Fibroblast of lung (primary cell): ENCODE measurements at places on chromosomes 7 and 10.

DNA sequence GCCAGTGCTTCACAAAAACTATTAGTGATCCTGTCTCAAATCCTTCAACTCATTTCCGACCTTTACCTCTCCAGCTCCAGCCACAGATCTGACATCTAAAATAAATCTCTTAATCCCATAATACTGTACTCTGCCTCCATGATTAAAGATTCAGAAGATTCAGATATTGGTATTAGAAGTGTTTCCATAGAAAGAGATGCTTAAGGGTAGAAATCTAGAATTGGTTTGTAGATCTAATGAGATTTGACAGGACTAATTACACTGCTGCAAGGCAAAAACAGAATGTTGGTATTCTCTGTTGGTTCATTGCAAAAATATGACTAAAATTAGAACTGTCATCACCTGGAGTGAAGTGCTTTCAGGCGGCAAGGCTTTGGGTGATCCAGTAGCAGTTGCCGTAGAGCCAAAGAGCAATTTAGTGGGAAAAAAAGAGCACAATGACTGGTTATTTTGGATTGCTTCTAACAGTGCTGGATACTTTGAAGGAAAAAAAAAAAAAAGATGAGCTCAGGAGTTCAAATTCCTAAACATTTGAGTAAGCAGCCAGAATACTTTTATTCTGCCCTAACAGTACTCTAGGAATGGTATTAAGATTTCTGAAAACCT, 940.1 kb upstream of the SORCS1 start:
- H3K27me3 ChIP-seq, result no peaks in the 10 kb centered on the region
- DNase-seq, result no peak
- no peaks in the 10 kb centered on the region for H3K36me3 ChIP-seq

DNA sequence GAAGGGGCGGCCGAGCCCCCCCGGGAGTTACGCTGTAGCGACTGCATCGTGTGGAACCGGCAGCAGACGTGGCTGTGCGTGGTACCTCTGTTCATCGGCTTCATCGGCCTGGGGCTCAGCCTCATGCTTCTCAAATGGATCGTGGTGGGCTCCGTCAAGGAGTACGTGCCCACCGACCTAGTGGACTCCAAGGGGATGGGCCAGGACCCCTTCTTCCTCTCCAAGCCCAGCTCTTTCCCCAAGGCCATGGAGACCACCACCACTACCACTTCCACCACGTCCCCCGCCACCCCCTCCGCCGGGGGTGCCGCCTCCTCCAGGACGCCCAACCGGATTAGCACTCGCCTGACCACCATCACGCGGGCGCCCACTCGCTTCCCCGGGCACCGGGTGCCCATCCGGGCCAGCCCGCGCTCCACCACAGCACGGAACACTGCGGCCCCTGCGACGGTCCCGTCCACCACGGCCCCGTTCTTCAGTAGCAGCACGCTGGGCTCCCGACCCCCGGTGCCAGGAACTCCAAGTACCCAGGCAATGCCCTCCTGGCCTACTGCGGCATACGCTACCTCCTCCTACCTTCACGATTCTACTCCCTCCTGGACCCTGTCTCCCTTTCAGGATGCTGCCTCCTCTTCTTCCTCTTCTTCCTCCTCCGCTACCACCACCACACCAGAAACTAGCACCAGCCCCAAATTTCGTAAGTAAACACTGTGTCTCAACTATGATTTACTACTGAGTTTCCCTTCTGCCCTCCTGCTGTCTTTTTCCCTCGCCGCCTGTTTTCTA, 666 bp downstream of the NRG3 start:
- no peak overlapping the region for H3K4me3 ChIP-seq
- H3K4me1 ChIP-seq, result no peaks in the 10 kb centered on the region
- H3K36me3 ChIP-seq, result no peaks in the 10 kb centered on the region

- H3K36me3 ChIP-seq, result no peaks in the 10 kb centered on the region
- H3K4me1 ChIP-seq, result no peaks in the 10 kb centered on the region
- peak; percentile 50 for DNase-seq
- H3K27me3 ChIP-seq, result no peaks in the 10 kb centered on the region
Observed at GRCh38 chr7:88312061-88312663, 5.5 kb upstream of the STEAP4 start.

DNA sequence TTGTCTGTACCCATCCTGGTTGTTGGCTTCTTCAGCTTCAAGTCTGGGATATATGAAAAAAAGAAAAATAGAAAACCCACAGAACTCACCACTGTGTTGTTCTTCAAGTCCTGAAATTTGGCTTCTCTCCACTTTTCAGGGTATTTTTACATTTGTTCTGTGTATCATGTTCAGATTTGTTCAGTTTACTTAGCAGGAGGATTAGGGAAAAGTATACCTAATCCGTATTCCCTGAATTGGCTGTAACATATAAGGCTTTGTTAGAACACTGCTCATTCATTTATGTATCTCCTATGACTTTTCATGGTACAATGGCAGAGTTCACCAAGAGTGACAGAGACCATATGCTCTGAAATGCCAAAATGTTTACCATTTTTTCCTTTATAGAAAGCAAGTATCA, 146.9 kb downstream of the PTN start:
- no peak for DNase-seq
- no peak overlapping the region for H3K4me3 ChIP-seq
- no peaks in the 10 kb centered on the region for H3K4me1 ChIP-seq
- H3K36me3 ChIP-seq, result no peaks in the 10 kb centered on the region

- H3K36me3 ChIP-seq, result peaks cover 8% of the 10 kb centered on the region
- H3K4me1 ChIP-seq, result peaks cover 2% of the 10 kb centered on the region
- H3K4me3 ChIP-seq, result peak overlapping the region; percentile 90
- peak overlapping the region; percentile 89 for H3K27ac ChIP-seq
- no peaks in the 10 kb centered on the region for H3K27me3 ChIP-seq
- no peak for DNase-seq
Observed at GRCh38 chr7:25124465-25125136, 459 bp downstream of the CYCS start.

- H3K4me3 ChIP-seq, result no peak overlapping the region
- H3K36me3 ChIP-seq, result no peaks in the 10 kb centered on the region
- no peak for DNase-seq
- no peaks in the 10 kb centered on the region for H3K4me1 ChIP-seq
Observed at GRCh38 chr7:116679500-116679899, 7.5 kb downstream of the MET start.

- no peak overlapping the region for H3K4me3 ChIP-seq
- no peaks in the 10 kb centered on the region for H3K27me3 ChIP-seq
- H3K36me3 ChIP-seq, result no peaks in the 10 kb centered on the region
- no peaks in the 10 kb centered on the region for H3K4me1 ChIP-seq
- no peak overlapping the region for H3K27ac ChIP-seq
Observed at GRCh38 chr10:61804414-61804813, 97.1 kb upstream of the ARID5B start.

- peaks cover 23% of the 10 kb centered on the region for H3K4me1 ChIP-seq
- no peak overlapping the region for H3K4me3 ChIP-seq
- no peaks in the 10 kb centered on the region for H3K36me3 ChIP-seq
- DNase-seq, result peak; percentile 31
- peak overlapping the region; percentile 95 for H3K27ac ChIP-seq
- H3K27me3 ChIP-seq, result no peaks in the 10 kb centered on the region
Observed at GRCh38 chr10:3803927-3804741, 19.1 kb upstream of the KLF6 start.

- no peak for DNase-seq
- no peak overlapping the region for H3K27ac ChIP-seq
Observed at GRCh38 chr7:135584362-135585353, 26.9 kb downstream of the NUP205 start.

GRCh38 chr7:139821349-139822105, 7.5 kb upstream of the TBXAS1 start:
- H3K27ac ChIP-seq, result no peak overlapping the region
- DNase-seq, result no peak
- no peaks in the 10 kb centered on the region for H3K36me3 ChIP-seq
- peaks cover 7% of the 10 kb centered on the region for H3K27me3 ChIP-seq
- H3K4me1 ChIP-seq, result peaks cover 7% of the 10 kb centered on the region

GRCh38 chr7:140585333-140585732, 55.3 kb downstream of the DENND2A start:
- DNase-seq, result no peak
- H3K4me1 ChIP-seq, result no peaks in the 10 kb centered on the region
- no peaks in the 10 kb centered on the region for H3K27me3 ChIP-seq
- peaks cover 6% of the 10 kb centered on the region for H3K36me3 ChIP-seq

GRCh38 chr7:106655703-106656498, 5.1 kb downstream of the CCDC71L start:
- H3K4me3 ChIP-seq, result no peak overlapping the region
- DNase-seq, result no peak
- H3K27ac ChIP-seq, result no peak overlapping the region
- no peaks in the 10 kb centered on the region for H3K36me3 ChIP-seq

DNA sequence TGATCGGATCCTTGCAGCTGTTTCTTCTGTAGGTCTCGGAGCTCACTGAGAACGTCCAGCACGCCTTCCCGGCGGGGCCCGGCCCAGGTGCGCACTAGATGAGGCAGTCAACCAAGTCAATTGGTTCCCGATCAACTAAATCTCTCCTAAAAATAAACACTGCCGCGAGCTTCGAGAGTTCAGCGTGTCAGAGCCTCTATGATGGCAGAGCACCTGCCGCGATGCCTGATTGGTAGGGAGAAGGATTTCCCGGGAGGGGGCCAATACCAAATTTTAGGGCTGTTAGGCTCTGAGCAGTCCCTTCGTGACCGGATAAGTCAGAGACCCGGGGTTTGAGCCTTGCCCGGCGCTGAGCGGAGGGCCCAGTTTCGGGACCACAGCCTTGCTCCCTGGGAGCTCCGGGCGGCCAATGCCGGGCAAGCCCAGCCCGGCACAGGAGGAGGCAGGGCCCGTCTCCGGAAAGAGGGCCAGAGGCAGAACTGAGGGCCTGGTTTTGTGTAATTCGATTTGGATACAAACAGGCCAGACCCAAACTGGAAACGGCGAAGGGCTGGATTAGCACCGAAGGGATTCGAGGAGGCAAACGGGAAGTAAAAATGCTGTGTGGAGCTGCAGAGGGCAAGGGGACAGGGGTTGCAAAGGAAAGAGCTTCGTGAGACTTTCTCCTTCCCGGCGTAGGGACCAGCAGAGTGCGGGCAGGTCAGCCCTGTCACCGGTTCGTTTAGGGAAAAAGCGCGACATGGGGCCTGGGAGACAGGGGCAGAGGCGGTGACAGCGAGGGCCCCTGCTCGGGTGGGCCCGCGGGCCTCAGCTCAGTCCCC, 569 bp downstream of the SLC26A5 start:
- H3K4me3 ChIP-seq, result peak overlapping the region; percentile 6
- peaks cover 28% of the 10 kb centered on the region for H3K27me3 ChIP-seq
- no peaks in the 10 kb centered on the region for H3K4me1 ChIP-seq
- no peaks in the 10 kb centered on the region for H3K36me3 ChIP-seq
- no peak for DNase-seq

- no peaks in the 10 kb centered on the region for H3K36me3 ChIP-seq
- no peak overlapping the region for H3K4me3 ChIP-seq
- H3K4me1 ChIP-seq, result no peaks in the 10 kb centered on the region
- no peaks in the 10 kb centered on the region for H3K27me3 ChIP-seq
- H3K27ac ChIP-seq, result no peak overlapping the region
- DNase-seq, result no peak
Observed at GRCh38 chr10:15295537-15296325, 75.4 kb downstream of the FAM171A1 start.

GRCh38 chr7:87129332-87129731, 22.9 kb upstream of the DMTF1 start:
- H3K27ac ChIP-seq, result no peak overlapping the region
- H3K4me3 ChIP-seq, result no peak overlapping the region
- no peaks in the 10 kb centered on the region for H3K4me1 ChIP-seq
- DNase-seq, result no peak
- peaks cover 2% of the 10 kb centered on the region for H3K27me3 ChIP-seq
- no peaks in the 10 kb centered on the region for H3K36me3 ChIP-seq

GRCh38 chr7:16086743-16087142, 334.6 kb downstream of the CRPPA start:
- no peak overlapping the region for H3K27ac ChIP-seq
- DNase-seq, result no peak
- H3K4me1 ChIP-seq, result no peaks in the 10 kb centered on the region
- H3K27me3 ChIP-seq, result no peaks in the 10 kb centered on the region
- H3K4me3 ChIP-seq, result no peak overlapping the region

GRCh38 chr10:58331646-58332045, 3.2 kb upstream of the UBE2D1 start:
- H3K36me3 ChIP-seq, result no peaks in the 10 kb centered on the region
- no peak overlapping the region for H3K27ac ChIP-seq
- H3K27me3 ChIP-seq, result peaks cover 13% of the 10 kb centered on the region
- H3K4me3 ChIP-seq, result no peak overlapping the region
- no peak for DNase-seq

- peak; percentile 37 for DNase-seq
- H3K27me3 ChIP-seq, result no peaks in the 10 kb centered on the region
- no peak overlapping the region for H3K27ac ChIP-seq
- H3K4me1 ChIP-seq, result peaks cover 29% of the 10 kb centered on the region
- no peak overlapping the region for H3K4me3 ChIP-seq
- H3K36me3 ChIP-seq, result no peaks in the 10 kb centered on the region
Observed at GRCh38 chr7:17367502-17367901, 69.0 kb downstream of the AHR start.

DNA sequence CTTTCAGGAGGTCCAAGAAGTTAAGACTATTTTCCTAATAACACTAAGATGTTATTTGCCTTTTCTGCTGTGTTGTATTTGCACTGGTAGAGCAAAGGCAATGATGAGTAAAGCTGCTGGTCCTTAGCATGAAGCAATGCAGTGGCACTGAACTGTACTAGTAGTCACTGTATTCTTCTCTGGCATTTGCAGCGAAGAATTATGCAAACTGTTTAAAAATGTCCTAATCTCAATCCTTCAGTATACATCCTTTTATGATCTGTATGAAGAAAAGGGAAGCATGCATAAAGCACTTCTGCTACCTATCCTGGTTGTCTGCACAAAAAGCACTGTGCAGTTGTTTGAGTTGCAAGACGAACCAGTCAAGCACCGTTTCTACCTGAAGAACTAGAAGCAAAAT, 20.4 kb downstream of the IGF2BP3 start:
- H3K36me3 ChIP-seq, result no peaks in the 10 kb centered on the region
- H3K4me1 ChIP-seq, result no peaks in the 10 kb centered on the region
- no peak for DNase-seq
- H3K27ac ChIP-seq, result no peak overlapping the region
- H3K27me3 ChIP-seq, result no peaks in the 10 kb centered on the region

DNA sequence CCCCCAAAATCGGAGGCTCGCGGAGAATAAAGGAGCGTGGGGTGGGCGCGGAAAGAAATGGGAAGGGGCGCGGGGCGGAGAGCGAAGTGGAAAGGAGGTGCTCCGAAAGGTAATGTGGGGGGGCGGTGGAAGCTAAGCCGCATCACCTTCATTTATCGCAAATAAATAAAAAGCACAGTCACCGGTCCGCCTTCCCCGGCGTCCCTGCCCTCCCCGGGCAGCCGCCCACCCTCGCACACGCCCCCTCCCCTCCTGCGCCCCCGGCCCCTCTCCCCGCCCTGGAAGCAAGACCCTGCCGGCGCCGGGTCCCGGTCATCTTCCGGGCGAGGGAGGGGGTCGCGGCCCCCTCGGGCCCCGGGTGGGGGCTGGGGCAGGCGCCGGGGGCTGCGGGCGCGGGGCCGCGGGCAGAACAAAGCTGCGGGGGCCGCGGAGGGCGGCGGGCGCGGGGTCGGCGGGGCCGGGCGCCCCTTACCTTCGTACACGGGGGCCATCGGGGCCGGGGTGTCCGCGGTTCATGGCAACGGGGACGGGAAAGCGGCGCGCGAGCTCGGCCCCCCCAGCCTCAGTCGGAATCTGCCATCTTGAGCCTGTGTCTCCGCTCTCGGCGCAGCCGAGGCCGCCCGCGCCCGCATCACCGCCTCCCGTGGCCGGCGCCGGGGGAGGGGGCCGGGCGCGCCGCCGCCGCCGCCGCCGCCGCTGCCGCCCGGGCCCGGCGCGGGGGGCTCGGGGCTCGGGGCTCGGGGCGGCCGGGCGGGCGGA, 486 bp downstream of the HIPK2 start:
- no peaks in the 10 kb centered on the region for H3K27me3 ChIP-seq
- H3K36me3 ChIP-seq, result no peaks in the 10 kb centered on the region
- H3K27ac ChIP-seq, result peak overlapping the region; percentile 85
- DNase-seq, result no peak
- peaks cover 16% of the 10 kb centered on the region for H3K4me1 ChIP-seq
